ENCODE measurements at places on chromosomes 6 and 20.

GRCh38 chr6:37050045-37050853, 44.8 kb downstream of the FGD2 start:
- no peak for DNase-seq

DNA sequence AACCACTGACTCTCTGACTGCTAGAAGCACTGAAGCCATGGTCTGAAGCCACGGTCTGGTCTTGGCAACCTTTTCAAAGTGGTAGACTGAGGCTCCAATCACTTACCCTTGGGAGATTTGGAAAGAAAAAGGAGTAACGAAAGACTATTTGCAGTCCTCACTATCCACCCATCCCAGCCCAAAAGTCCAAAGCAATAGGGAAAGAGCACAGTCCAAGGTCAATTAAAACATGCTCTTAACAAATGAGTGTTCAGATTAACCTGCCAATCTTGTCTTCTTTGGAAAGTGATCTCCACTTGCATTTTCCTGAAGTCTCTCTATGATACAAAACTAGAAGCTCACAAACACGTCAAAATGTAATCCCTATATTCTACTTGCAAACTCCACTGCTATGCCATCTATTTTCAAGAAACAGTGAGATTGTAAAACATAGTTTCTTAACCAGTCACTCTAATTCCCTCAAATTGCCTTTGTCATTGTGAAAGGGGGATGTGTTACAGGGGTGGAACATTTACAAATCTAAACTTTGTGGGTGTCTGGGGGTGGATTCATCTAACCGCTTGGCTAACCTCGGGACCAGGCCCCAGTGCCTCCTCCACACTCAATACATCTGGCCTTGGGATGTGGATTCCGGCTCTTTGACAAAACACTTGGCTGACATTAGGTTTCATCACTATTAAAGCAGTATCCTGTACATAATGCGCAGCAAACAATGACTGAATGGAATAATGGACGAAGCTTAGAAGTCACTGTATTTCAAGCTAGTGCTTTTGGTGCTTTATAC, 56.4 kb downstream of the B4GALT5 start:
- no peak for DNase-seq

- DNase-seq = no peak
Observed at GRCh38 chr6:87070741-87071140, 24.2 kb downstream of the CGA start.

DNA sequence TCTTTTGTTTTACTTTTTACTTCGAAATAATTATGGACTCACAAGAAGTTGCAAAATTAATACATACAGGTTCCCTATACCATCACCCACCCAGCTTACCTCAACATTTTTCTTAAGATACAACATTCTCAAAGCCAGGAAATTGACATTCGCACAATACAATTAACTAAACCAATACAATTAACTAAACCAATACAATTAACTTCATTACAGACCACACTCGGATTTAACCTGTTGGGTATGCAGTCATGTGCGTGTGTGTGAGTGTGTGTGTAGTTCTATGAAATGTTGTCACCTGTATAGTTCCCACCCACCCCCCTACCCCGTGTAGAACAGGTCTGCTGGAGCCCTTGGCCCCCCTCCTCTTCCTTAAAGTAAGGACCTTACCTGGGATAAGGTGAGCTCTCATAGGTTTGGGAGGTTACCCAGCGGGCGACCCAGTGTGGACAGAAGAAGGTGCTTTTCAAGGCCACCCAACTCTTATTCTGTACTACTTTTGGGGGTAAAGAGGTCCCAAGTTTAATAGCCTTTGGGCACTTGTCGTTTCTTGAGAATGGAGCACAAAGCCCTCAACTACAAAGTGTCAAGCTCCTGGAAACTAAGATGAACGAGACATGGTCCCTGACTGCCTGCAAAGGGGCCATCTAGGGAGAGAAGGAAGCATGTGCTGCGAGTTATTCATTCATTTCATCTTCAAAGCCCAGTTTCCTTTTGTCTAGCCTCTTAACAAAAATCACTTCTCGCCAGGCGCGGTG, 544 bp upstream of the STK38 start:
- no peak for DNase-seq

DNA sequence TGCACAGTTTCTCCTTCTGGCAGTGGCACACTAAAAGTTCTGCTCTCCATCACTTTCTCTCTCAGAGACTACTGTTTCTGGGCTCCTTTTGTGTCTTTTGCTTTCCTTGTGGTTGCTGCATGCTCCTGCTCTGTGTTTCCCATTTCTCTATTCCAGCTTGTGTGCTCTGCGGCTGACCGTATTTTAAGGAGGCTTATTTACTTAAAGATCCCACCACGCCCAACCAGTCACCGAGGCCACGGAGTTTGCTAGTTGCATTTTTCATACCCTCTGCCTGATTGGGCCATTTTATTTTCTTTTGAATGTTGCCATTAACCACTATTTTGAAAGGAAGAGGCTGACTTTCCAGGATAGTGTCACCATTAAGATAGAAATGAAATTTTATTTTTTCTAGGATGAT, 626.4 kb upstream of the MMS22L start:
- DNase-seq = no peak

GRCh38 chr6:21263531-21264287, 329.8 kb upstream of the SOX4 start:
- no peak for DNase-seq

- no peak for DNase-seq
Observed at GRCh38 chr6:89975366-89975765, 81.1 kb downstream of the GJA10 start.

- DNase-seq = peak; percentile 20
Observed at GRCh38 chr20:53763707-53764414, 170.2 kb upstream of the ZNF217 start.

DNA sequence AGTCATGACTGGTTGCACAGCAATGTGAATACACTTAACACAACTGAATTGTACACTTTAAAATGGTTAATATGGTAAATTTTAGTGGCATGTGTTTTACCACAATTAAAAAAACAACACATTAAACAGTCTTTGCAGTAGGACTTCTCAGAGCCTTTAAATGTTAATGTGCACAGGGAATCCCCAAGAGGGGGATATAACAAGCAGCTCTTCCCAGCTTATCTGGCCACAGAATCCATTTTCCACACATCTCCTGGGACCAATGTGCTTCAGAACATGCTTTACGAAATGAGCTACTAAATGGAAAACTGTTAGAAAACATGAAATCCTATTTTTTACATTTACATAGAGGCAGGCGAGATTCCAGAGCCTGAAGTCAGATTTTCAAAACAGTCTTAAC, 44.4 kb downstream of the FYN start:
- no peak for DNase-seq

- DNase-seq = peak; percentile 53
Observed at GRCh38 chr6:143397227-143398222, 53.0 kb downstream of the ADAT2 start.

DNA sequence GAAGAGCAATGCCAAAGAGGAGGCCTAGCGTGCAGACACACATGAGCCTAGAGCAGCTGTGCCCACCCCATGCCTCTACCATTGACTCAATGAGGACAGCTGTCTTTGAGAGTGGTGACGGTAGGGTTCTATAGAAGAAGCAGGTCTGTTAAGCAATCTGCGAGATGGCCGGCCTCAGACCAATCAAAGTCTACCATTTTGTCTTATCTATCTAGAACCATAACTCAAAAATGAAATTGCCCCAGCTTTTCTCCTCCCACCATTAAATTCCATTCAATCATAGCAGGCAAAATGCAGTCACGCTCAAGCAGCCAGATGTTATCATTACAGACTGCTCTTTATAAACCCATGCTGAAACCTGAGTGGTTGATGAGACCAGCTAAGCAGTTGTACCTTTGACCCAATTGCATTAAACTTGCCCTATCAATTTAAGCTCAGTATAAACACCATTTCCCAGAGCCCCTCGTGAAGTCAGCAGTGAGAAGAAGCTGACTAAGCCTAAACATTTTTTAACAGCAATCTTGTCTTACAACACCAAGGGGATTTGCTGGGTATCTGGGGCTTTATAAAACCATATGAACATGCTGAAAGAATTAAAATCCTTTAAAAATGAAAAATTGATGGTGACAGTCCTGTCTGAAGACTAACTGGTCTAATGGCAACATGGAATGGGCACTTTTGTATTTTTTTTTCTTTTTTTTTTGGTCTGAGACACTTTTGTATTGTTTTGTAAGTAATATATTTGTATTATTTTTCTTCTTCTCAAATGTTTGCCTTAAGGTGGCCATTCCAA, 57.5 kb downstream of the FOXC1 start:
- DNase-seq = no peak

GRCh38 chr20:9615766-9616454, 101.5 kb downstream of the LAMP5 start:
- DNase-seq = no peak

DNA sequence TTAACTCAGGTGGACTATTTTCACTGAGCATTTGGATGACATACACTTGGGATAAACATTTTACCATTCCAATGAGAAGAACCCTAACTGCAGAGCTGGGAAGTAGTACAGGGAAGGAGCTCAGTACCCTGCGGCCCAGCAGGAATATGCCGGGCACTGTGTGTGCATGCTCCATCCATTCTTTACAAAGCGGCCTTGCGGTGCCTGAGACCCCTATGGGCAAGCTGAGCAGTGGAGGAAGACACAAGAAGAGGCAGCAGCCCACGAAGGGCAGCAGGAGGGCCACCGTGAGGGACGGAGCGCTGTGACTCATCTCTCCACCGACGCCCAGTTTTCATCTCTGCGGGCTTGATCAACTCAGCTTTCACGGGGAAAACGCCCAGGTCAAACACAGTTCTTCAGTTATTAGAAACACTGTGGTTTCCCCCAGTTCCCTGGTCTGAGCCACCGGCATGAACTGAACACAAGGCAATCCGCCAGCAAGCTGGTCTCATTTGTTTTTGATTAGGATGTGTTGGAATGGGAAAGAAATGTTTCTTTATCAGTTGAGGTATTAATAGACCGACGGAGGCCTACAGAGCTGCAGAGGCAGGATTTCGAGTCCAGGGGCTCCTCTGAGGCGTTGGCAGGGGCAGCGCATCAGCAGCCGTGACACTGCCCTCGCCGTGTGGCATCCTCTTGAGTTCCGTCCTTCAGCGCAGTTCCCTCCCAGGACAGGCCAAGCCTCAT, 44.9 kb downstream of the IRF4 start:
- no peak for DNase-seq
